ENCODE measurements at places on chromosomes 16 and 17.
A peak's percentile ranks its signal among the peaks of the same experiment; 100 is the strongest.

GRCh38 chr17:7413346-7413985 is 5.8 kb downstream of the NLGN2 start:
- no peak for DNase-seq

DNA sequence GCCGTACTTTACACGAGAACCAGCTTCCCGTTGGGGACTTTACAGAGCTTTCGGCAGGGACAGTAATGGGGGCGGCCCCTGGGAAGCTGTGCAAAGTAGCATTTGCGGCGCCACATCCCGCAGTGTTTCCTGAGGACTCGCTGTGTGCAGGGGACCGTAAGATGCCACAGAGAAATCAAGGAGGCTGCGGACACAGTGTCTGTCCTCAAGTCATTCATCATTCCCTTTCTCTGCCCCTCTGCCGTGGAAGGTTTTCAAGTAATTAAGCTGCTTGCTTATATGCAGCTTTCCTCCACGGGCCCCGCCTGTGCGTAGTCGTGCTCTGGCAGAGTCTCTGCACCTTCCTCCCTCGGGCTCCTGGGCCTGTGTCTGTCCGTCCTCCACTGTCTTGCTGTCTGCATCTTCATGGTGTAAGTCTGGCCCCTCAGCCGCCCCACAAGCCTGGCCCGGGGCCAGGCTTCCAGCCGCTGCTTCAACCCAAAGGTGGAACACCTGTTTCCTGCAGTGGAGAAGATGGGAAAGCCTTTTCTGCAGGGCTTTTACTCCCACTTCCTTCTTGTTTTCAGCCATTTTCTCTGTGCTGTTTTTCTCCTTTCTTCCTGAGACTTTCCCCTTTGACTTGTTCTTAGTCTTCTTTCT is 216.9 kb upstream of the CHMP6 start:
- DNase-seq, result no peak

DNA sequence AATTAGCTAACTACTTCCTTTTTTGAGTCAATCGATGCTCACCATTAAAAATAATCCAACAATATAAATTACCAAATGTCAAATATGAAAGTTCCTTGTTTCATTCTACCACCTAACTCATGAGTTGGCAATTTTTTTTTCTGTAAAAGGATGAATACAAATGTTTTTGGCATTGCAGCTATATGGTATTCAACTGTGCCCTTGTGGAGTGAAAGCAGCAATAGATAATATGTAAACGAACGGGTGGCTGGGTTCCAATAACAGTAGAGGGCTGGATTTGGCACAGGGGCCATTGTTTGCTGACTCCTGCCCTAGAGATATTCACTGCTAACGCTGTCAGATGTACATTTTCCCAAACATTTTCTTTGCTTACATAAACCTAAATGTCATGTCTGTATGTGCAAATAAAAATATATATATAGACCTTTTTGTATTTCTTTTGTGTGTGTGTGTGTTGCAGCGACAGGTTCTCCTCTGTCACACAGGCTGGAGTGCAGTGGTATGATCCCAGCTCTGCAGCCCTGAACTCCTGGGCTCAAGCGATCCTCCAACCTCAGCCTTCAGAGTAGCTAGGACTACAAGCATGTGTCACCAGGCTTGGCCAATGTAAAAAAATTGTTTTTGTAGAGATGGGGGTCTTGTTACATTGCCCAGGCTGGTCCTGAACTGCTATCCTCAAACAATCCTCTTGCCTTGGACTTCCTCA is 73.9 kb downstream of the RPGRIP1L start:
- no peak for DNase-seq

GRCh38 chr16:17397499-17397891 is 73.3 kb downstream of the XYLT1 start:
- DNase-seq, result no peak

- DNase-seq, result no peak
These were observed 6.2 kb downstream of the ZACN start for GRCh38 chr17:76085066-76085730.

- no peak for DNase-seq
These were observed 258.6 kb downstream of the HS3ST3B1 start for GRCh38 chr17:14559264-14560119.

- peak; percentile 60 for DNase-seq
These were observed 2.2 kb upstream of the MPG start for GRCh38 chr16:75580-76501.

DNA sequence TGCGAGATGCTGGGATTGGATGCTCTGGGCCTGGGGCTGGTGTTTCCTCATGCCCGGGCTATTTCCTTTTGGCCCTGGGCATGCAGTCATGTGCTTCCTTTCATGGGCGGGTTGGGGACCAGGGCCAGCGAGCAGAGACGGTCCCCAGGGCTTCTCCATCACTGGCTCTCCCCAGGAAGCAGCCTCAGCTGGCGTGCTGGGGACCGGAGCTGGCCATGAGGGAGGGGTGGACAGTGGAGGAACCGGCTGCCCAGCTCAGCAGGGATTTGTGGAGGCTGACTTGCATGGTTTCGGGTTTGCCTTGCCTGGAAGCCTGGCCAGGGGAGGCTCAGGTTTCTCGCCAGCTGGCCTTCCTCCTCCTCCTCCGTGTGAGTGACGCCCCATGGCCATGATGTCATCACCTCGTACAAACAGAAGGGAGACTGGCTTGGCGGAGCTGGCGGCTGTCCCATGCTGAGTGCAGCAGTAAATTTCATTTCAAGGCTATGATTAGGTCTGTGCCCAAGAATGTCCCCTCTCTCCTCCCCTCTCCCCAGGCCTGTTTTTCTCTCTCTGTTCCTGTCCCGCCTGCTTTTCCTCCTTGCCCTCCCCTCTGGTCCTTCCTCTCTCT is 8.9 kb upstream of the TIMP2 start:
- DNase-seq, result peak; percentile 99

DNA sequence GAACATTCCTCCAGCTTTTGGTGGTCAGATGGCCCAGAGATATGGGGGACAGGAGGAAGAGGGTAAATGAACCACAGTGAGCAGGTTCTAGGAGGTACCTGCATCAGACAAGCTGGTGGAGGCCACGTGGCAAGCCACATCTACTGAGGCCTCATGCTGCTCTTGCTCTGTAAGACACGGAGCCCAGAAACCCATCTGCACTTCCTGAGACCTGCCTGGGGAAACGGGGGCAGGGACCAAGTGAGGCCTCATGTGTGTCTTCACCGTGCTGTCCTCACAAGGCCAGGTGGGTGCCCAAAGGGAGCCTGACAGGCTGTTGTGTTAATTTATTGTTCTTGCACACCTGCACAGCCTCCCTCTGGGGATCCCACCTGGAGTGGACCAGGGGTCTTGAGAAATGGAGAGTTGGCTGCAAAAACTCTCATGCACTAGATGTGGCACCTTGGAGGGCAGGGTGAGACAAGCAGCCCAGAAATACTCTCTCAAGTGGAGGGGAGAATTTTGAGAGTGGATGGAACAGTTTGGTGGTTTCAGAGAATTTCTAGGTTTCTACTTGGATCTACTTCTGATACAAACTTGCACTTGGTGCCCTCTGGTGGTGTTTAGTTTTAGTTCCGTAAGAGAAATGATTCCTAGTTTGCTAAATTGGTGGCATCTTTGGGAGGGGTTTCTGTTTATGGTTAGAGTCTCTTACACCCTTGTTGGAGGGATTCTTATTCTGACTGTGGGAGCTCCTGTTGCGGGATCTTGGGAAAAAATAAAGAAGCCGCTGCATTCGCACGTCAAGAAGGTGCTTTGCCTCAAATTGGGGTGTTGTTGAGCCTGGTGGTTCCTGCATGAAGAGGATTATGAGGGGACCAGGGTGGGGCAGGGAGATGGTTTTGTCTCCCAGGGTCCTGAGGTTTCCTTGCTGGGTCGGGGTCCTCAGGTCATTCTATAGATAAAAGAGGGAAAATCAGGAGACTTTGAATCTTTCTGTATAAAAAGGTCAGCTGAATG is 47.5 kb downstream of the SLC6A2 start:
- peak; percentile 40 for DNase-seq

- DNase-seq, result no peak
These were observed 83.6 kb downstream of the SDK2 start for GRCh38 chr17:73560661-73561060.

DNA sequence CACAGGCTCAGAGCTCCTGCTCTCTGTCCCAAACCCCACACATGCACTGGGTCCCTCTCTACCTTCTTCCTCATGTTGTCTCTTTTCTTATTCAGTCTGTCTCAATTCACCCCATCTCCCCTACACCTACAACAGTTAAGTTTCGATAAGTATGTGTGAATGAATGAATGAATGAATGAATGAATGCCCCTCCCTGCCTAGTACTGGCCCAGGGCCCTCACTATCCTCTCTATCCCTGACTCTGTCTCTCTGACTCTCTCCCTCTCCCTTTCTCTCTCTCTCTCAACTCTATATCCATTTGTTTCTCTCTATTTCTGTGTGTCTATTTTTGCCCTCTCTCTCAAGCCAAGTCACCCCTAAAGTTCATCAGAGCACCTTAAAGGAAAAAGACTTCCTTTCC is 6.7 kb upstream of the KRT9 start:
- DNase-seq, result no peak

DNA sequence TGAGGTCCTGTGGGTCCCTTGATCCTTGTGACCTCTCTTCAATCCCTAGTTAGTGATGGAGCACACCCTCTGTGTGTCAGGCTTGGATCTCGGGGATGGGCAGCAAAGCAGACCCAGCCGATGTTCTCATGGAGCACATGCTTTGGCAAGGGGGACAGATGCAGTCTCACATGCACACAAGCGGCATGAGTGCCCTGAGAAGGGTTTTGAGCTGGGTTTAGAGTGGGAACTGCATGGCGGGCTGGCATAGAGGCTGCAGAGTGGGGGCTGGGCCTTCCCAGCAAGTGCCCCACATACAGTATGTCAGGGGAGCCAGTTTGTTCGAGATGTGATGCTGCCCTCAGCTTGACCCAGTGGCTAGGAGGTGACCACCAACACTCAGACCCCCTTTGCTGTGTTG is 41.6 kb downstream of the B9D1 start:
- no peak for DNase-seq

- DNase-seq, result no peak
These were observed 47.3 kb upstream of the ALOX12 start for GRCh38 chr17:6948562-6948961.

DNA sequence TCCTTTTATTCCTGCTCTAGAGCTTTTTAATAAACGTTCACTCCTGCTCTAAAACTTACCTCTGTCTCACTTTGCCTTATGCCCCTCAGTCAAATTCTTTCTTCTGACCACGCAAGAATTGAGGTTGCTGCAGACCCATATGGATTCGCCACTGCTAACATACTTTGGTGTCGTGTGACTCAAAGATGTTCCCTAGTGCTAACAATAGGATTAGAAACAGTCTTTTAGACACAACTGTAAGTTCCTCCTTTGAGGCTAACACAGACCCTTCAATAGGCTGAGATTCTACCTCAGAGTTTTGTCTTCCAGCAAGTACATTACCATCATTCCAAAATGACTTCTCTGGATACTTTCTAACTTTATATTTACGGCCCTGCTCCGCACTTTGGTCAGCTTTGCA is 149.5 kb upstream of the COX10 start:
- no peak for DNase-seq

Measured in stromal cell of bone marrow (primary cell).